ENCODE measurements at places on chromosomes 4 and X. TPM values are rescaled to one million over a fixed set of nuclear protein-coding genes. Genes with fewer than 3 reads are reported as not detected.

The RS1 gene
- total RNA-seq, result not detected

The PAGE2 gene
- total RNA-seq, result not detected

The GNRHR gene
- total RNA-seq, result not detected

The PJA1 gene
- 15.0 TPM for total RNA-seq

The SLC6A14 gene
- not detected for total RNA-seq

The FHDC1 gene
- 0.10 TPM for total RNA-seq

The MAGEA9B gene
- not detected for total RNA-seq

The GLUD2 gene
- total RNA-seq, result 1.3 TPM

The SLC25A31 gene
- total RNA-seq, result not detected

The DDIT4L gene
- total RNA-seq, result 8.0 TPM

The FAT4 gene
- 94.7 TPM for total RNA-seq

The HPGDS gene
- not detected for total RNA-seq

The IRS4 gene
- not detected for total RNA-seq

The KCND1 gene
- 0.19 TPM for total RNA-seq

The GAB3 gene
- 18.0 TPM for total RNA-seq

The GAGE12H gene
- total RNA-seq, result not detected

The BMX gene
- 119 TPM for total RNA-seq

The PRRG1 gene
- 72.2 TPM for total RNA-seq

The UGT2B17 gene
- total RNA-seq, result not detected

The CPLX1 gene
- total RNA-seq, result 0.33 TPM

The TKTL2 gene
- not detected for total RNA-seq

The SMIM10L2A gene
- total RNA-seq, result 1.3 TPM

The MAGED2 gene
- total RNA-seq, result 365 TPM

The FAAH2 gene
- total RNA-seq, result 0.33 TPM

The JAKMIP1 gene
- not detected for total RNA-seq

The CENPVL1 gene
- total RNA-seq, result not detected

The TLR7 gene
- not detected for total RNA-seq

The EGF gene
- total RNA-seq, result under 0.01 TPM

The CTSO gene
- 5.6 TPM for total RNA-seq

The PDCL2 gene
- total RNA-seq, result not detected
